Hematopoietic multipotent progenitor cell treated with erythropoietin and hydrocortisone succinate and interleukin-3 and kit ligand, for 6 days (in vitro differentiated cells): ENCODE measurements at places on chromosomes 2 and 18.
A peak's percentile ranks its signal among the peaks of the same experiment; 100 is the strongest.

DNA sequence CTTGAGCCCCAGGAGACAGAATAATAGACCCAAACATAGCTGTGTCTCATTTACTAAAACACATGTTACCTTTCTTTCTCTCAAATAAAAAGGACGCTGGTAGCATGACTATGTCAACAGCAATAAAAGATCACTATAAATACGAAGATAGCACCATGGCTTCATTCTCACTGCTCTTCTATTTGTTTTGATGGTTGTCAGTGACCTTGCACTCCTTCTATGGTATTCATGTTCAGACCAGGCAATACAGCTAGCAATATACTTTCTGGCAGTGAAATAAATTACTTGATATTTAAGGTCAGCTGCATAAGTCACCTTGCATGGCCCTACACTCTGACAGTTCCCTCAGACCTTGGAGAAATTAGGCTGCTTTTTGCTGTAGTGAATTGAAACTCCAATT, 263.2 kb upstream of the CDH7 start:
- no peak for DNase-seq

- no peak for DNase-seq
Observed at GRCh38 chr2:199042660-199043379, 414.9 kb downstream of the SATB2 start.

- no peak for DNase-seq
Observed at GRCh38 chr2:65666156-65666725, 233.8 kb upstream of the SPRED2 start.

DNA sequence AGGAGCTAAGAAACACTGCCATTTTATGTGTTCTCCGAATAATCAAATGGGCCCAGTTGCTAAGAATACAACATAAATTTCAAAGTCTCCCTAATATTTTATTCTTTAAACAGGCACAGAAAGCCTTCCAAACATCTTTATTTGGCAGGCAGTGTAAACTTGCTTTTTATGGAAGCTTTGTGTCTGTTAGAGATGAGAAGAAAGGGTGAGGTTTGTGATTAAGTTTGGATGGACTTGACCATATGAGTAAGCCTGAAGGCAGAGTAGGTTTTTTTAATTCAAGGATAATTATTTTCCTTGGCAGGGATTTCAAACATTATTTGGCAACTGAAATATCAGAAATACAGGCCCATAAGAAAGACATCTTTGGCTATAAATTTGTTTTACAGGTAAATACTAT, 62.9 kb downstream of the COX7A2L start:
- DNase-seq = no peak

DNA sequence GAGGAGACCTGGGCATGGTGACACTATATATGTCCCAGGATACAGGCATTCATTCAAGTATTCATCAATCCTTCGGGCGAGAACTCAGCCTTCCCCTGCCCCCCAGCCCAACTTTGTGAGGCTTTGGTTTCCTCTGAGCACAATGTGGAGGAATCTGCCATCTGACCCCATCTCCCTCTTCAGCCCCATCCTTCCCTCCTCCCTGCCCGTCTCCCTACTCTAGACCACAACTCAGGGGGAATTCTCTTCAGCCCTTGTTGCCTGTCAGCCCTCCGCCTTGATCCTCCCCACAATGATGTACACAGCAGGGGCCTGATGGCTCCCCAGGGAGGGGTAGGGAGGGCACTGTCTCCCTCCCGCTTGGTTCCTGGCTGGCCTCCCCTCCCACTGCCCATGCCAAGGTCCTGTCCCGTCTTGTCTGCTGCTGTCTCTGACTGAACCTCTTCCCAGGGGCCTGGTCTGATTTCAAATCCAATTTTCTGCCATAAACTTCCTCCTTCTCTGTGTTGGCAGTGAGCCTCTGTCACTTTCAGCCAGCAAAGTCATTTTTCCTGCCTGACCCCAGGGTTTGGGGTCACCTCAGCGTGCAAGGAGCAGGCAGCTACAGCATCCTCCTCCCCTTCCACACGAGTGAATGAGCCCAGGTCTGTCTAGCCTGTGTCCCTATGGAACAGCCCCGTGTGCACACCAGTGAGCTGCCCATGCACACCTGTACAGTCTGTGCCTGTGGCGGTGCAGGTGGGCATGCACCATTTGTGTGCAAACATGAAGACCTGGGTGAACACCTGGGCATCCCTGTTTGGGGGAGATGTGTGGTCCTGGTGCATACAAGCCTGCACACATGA, 197.3 kb downstream of the CELF4 start:
- no peak for DNase-seq

DNA sequence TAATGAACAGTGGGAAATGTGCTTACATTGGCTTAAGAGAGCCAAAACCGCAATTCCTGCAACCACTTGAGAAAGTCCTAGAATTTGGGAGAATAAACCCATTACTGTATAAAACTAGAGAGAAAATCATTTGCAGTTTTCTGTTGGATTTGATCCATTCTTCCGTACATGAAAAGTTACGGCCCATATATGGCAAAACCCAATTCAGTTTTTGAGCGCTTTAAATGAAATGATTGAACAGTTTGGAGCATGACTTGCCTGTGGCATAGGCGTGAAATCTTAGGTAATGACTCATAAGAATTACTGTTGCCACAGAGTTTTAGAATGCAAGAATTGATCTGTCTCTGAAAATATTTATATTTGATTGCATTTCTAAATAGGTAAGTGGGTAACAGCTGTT, 52.0 kb downstream of the PHLPP1 start:
- DNase-seq = no peak

DNA sequence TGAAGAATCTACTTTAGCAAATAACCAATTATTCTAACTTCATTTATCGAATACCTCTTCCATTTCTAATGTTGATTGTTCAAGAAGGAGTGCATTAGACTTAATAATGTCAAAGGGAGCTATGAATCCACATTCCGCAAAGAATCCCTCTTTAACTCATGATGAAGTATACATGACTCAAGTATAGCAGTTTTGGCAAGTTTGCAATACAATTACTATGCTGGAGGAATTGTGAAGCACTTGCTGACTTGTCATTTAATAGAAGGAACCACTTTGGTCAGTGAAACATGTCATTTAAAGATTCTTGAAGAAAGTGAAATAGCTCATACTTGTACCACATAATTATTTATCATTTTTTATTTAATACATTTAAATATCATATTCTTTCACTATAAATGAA, 125.1 kb downstream of the SLC39A10 start:
- DNase-seq = no peak

- DNase-seq = no peak
Observed at GRCh38 chr2:36343606-36344005, 12.0 kb upstream of the CRIM1 start.

GRCh38 chr2:30580391-30580790, 133.3 kb downstream of the LCLAT1 start:
- DNase-seq = no peak

DNA sequence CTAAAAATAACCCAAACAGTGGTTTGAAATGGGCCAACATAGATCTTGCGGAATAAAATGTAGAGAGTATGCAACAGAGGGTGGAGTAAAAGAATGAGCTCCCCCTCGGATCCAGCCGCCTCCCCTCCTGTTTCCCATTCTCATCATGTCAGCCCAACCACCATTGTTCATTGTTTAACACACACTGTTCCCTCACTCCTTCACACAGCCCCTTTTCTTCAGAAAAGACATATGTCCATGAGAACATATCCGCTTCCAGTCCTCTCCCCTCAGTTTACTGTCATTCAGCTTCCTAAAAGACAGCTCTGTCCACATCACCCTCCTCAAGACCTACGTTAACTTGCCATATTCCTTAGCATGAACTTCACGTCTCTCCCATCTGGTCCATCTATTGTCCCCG, 62.9 kb upstream of the SERTAD2 start:
- DNase-seq = no peak

DNA sequence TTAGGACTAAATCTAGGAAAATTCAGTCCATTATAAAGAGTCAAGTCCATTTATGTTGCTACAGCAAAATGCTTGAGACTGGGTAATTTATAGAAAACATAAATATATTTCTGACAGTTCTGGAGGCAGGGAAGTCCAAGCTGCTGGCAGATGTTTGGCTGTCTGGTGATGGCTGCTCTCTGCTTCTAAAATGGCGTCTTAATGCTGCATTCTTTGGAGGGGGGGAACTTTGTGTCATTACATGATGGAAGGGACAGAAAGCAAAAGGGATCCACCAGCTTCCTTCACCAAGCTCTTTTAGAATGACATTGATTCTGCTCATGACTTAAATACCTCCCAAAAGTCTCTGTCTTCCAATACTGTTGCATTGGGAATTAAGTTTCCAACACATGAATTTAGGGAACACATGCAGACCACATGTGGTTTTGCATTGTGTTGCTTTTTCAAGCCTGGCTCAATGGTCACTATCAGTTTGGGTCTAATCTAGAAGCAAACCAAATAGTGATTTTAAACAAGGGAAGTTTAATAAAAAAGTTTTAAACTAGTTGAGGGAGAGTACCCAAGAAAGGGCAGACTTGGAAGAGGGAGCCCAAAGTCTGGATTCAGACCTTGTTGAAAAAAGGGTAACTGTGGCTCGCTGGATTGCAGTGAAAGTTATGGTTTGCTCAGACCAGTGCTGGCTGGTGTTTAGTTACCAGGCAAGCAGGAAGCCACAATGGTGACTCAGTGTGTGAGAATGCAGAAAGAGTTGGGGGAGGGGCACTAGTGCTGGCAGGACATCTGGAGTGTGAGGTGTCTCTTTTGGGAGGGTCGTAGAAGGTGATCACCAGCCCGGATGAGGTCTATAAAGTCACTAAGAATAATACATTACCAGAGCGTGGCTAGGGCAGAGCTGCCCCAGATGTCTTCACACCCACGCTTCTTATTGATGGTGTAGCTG, 30.8 kb downstream of the C18orf54 start:
- DNase-seq = peak; percentile 76

DNA sequence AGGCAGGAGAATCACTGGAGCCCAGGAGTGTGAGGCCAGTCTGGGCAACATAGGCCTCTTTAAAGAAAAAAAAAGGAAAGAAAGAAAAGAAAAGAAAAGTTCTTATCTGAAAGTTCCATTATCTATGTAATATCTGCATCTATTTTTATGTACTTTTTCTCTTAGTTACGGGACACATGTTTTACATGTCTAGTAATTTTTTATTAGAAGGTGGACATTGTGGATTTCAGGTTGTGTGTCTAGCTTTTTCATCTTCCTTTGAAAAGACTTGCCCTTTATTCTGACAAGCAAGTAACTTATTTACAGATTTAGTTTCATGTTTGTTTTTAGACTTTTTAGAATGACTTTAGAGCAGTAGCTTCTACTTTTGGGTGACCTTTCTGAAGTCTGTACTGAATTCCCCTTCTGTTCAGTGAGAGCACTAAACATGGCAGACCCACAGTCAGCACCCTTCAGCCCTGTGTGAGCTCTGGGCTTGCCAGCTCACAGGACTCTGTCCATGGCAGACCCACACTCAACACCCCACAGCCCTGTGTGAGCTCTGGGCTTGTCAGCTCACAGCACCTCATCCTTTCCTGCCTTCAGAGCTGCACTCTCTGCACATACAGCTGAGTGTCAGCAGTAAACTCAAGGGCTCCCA, 17.5 kb downstream of the TRAPPC12 start:
- DNase-seq = no peak

GRCh38 chr18:14941256-14941655, 193.3 kb downstream of the ANKRD30B start:
- DNase-seq = no peak

DNA sequence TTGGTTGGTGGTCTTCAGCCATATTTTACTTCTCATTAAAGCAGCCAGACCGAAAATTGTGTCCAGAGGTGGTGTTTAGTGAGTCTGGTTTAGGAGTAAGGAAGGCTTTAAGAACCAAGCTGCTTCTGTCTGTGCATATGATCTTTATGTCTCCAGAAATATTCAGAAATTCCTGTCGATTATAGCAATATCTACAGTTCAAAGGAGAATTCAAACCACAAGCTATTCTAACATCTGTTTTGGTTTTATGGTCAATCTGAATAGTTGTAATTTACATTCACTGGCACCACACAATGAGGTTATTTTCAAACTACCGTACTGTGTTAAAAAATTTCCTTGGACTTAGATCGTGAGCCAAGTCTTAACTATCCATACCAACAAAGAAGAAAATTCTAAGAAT, 11.3 kb downstream of the UPP2 start:
- DNase-seq = no peak

- no peak for DNase-seq
Observed at GRCh38 chr2:165539985-165540384, 70.5 kb downstream of the CSRNP3 start.

- no peak for DNase-seq
Observed at GRCh38 chr2:215535125-215535668, 99.3 kb upstream of the FN1 start.

- DNase-seq = no peak
Observed at GRCh38 chr18:22840606-22841144, 92.5 kb upstream of the RBBP8 start.

DNA sequence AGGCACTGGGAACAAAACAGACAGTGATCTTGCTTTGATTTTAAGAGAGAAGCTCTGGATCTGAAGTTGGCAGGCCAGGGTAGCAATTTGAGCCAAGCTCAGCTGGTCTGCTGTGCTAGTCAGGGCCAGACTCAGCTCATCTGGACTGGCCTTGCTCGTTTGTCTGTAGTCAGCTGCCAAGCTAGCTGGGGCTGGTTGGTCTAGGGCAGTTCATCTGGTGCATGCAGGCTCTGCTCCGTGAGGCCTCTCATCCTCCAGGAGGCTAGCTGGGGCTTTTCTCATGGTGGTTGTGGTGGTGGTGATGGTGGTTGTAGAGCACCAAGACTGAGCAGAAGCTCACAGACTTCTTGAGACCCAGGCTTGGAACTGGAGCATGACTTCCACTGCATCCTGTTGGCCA, 10.3 kb downstream of the FBLN7 start:
- no peak for DNase-seq

DNA sequence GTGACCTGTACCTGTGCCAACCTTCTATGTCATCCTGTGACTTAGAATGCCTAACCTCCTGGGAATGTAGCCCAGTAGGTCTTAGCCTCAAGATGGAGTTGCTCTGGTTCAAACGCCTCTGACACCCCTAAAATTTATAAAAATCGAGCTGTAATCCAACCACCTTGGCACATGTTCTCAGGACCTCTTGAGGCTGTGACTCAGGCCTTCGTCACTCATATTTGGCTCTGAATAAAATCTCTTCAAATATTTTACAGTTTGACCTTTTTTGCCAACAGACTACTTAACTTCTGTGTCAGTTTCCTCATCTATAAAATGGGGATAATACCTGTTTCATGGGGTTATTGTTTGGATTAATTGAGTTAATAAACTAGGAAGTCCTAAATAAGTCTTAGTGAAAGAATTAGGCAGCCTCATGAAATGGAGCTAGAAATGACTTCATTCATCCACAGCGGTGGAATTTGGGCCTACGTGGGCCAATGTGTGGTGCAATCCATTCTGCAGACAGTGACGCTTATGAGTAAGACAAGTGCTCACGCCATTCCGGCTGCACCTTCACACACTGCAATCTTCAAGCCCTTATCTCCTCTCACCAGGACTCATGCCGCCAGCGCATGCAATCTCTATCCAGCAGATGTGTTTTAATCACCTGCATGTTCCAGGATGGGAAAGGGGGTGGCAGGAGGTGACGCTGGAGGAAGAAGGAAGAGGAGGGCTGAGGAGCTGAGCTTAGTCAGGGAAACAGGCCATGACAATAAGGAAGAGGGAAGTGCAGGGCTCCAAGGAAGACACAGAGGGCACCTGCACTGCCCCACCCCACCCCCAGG, 2.0 kb upstream of the UBE2F start:
- DNase-seq = peak; percentile 95
